ENCODE measurements at places on chromosomes 1 and 21.

GRCh38 chr1:244445320-244446181, 6.2 kb downstream of the ADSS2 start:
- DNase-seq, result peak; percentile 45

DNA sequence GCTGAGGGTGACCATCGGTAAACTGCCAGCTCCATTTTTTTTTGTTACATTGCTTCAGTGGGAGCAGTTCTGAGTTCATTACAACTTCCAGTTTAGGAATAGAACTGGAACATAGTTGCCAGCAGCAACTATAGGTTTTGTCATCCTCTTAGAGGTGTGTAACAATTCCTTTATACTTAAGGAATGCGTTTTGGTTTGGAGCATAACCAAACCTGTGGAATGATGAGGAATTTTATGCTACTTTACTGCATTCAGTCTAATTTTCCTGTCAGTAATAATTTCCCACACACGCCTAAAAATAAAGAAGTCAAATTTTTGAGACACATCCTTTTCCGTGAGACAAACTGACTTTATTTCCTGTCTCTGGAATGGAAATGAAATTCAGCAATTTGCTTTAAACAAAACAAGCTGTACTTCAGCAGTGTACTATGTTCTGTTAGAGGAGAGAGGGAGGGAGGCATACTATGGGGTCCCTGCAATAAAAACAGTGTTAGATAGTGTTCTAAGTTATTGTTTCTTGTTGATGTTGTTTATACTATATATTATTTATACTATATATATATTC, 4.8 kb upstream of the AMPD1 start:
- DNase-seq, result peak; percentile 64

- DNase-seq, result no peak
Observed at GRCh38 chr1:160236806-160237205, 25.5 kb downstream of the DCAF8 start.

DNA sequence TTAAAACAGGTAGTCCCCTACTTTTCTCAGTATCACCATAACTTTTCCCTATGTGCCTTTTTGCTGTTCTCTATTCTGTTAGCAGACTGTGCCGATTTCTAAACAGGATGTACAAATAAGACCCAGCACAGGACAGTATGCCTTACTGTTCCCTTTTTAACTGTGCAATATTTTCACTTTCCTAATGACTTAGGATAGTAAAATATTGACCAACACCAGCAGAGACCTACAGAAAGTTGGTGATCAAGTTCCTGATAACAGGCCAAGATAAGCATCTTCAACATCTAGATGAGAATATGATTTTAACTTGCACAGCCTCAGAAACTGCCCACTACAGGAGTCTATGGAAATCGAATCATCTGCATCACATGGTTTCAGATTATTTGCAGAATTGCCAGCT, 42.0 kb downstream of the ADSS2 start:
- DNase-seq, result no peak

DNA sequence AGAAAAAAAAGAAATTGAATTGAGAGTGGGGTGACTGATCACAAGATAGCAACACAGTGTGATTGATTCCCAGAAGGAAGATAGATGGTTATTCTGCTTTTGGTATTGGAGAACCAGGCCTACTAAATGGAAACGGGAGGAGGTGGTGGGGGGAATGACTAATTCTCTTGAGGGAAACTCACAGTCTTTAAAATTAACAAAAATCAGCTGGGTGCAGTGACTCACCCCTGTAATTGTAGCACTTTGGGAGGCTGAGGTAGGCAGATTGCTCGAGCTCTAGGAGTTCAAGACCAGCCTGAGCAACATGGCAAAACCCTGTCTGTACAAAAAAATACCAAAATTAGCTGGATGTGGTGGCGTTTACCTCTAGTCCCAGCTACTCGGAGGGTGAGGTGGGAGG, 134.6 kb upstream of the PDE4B start:
- peak; percentile 18 for DNase-seq

GRCh38 chr1:216682752-216683151, 40.5 kb downstream of the ESRRG start:
- no peak for DNase-seq

GRCh38 chr1:7753641-7754040, 17.5 kb upstream of the VAMP3 start:
- no peak for DNase-seq

DNA sequence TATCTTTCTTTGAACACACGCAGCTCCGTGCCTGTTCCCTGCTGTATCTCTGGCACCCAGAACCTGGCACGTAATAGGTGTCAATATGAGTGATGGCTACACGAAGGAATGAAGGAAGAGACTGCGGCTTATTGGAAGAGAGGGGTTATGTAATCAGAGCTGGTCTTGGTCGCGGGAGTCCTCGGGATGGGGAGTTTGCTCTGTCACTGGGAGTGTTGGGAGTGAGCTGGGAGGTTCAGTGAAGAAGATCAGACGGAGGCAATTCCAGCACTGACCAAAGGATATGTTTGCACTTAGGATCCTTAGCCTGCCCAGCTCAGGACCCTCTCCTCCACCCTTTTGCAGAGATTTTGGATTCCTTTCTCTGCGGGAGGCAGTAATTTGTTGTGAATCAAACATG, 709.1 kb downstream of the PTPRU start:
- peak; percentile 1 for DNase-seq

GRCh38 chr1:226645279-226645976, 93.7 kb downstream of the ITPKB start:
- DNase-seq, result no peak

- no peak for DNase-seq
Observed at GRCh38 chr1:56709995-56710394, 64.9 kb downstream of the PRKAA2 start.

- no peak for DNase-seq
Observed at GRCh38 chr1:174324939-174325338, 122.8 kb upstream of the GPR52 start.

DNA sequence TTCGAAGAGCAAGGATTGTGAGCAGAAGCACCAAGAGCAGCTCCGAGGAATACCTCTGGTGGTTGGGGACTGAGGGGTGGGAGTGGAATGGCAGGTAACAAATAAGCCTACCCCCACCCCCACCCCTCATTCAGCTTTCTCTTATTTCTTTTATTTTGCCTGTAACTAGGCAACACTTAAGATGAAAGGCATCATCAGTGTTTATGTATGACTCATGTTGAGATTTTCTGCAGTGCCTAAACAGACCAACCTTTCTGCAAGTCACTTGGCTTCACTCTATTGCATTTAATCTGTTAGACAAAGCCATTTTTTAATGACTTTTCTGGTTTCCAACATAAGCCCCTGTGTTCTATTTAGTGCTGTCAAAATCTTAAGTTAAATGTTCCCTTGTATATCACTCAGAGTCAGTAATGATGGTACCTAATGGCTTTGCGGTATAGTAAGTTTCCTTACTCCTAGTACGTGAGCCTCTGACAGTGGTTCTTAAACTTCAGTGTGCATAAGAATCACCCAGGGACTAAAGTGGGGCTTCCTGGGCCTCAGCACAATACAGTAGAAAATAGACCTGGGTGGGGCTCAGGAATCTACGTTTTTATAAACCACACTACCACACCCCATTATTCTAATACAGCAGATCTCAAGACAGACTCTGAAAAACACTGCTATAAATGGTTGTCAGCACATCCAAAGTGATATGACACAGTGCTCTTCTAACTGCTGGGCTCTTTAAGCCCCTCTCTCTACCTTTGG, 19.9 kb downstream of the CASQ2 start:
- DNase-seq, result peak; percentile 34
